Activated CD4-positive, alpha-beta T cell treated with anti-CD3 and anti-CD28 coated beads, Interleukin-2, Interleukin-4, amounts not matched to agents 100 ng/mL and 50 ng/mL, durations not matched to agents 16 hours and 8 hours (primary cell): ENCODE measurements at places on chromosomes 16 and 17.

GRCh38 chr16:28108590-28109247 lies 45.2 kb upstream of the GSG1L start:
- no peak for DNase-seq

DNA sequence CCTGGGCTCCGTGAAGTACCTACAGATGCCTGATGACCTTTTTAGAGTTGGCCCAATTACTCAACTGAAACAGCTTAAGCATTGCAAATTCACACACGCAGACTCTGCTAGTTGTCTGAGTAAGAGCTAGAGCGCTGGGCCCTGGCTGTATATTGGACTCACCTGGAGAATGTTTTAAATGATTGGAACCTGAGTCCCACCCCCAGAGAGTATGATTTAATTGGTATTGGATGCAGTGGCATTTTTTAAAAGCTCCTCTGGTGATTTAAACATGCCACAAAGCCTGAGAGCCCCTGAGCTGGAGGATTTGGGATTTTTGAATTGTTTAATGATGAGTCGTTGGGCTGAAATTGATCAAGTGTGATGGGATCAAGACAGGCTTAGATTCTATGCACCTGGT lies 143.9 kb upstream of the SDK2 start:
- DNase-seq = no peak

DNA sequence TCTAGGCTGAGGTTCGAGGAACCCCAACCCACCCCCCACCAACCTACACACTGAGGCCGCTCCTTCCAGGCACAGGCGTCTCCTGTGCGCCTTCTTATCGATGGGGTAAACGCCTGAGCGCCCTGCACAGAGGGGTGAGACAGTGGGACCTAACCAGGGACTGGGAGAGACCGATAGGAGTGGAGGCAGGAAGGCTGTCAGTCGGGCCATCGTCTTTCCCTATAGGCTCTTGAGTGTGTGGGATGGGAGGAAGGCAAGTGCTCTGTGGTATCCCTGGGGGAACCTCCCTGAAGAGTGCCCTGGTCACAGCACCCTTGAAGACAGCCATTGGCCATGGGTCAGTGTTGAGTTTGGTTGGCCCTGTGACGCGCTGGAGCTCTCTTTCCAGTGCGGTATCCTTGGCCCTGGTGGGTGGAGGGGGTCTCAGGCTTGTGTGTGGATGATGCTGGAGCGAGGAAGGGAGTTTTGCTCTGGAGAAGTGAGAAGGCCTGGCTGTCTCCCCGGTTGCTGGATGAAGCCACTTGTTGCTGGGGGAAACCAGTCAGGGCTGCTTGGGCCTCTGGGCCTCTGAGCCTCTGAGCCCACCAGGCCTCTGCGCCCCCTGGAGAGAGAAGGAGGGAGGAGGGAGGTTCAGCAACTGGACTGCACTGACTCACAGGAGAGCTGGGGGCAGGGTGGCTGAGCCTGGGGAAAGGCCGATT lies 1.7 kb downstream of the GPRC5C start:
- no peak for DNase-seq

GRCh38 chr17:1559047-1560043 lies 3.2 kb downstream of the PITPNA start:
- DNase-seq = no peak

GRCh38 chr16:50609471-50609870 lies 61.3 kb downstream of the NKD1 start:
- no peak for DNase-seq

GRCh38 chr16:56589141-56590039 lies at the start of gene MT3:
Gene MT3 (plus strand): TSS chr16:56589528. CDS start chr16:56589591, 63 bp downstream.
- DNase-seq = no peak

- no peak for DNase-seq
Measured at GRCh38 chr17:73325527-73325842, 13.7 kb upstream of the CDC42EP4 start.

GRCh38 chr17:75589919-75590303 lies 2.3 kb downstream of the MYO15B start:
- DNase-seq = no peak

DNA sequence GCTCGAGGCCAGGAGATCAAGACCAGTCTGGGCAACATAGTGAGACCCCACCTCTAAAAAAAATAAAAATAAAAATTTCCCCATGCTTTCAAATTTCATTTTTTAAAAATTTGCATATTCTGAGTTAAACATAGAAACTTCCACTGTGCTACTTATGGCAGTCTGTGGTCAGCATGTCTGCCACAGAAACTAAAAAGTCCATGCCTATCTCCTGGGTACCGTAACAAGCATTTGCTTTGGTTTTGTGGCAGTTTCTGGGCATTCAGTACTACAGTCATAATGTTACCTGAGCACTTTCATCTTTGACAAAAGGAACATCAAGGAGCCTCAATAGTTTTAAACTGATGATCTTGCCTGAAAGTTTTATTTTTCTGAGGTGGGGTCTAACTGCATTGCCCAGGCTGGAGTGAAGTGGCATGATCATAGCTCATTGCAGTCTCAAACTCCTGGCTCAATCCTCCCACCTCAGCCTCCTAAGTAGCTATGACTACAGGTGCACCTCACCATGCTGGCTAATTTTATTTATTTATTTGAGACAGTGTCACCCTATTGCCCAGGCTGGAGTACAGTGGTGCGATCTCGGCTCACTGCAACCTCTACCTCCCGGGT lies 13.2 kb upstream of the ITGA2B start:
- peak; percentile 68 for DNase-seq

GRCh38 chr17:77251622-77252183 lies 110.9 kb downstream of the SEC14L1 start:
- no peak for DNase-seq

GRCh38 chr17:18981642-18982424 lies 22.7 kb downstream of the FAM83G start:
- DNase-seq = no peak

DNA sequence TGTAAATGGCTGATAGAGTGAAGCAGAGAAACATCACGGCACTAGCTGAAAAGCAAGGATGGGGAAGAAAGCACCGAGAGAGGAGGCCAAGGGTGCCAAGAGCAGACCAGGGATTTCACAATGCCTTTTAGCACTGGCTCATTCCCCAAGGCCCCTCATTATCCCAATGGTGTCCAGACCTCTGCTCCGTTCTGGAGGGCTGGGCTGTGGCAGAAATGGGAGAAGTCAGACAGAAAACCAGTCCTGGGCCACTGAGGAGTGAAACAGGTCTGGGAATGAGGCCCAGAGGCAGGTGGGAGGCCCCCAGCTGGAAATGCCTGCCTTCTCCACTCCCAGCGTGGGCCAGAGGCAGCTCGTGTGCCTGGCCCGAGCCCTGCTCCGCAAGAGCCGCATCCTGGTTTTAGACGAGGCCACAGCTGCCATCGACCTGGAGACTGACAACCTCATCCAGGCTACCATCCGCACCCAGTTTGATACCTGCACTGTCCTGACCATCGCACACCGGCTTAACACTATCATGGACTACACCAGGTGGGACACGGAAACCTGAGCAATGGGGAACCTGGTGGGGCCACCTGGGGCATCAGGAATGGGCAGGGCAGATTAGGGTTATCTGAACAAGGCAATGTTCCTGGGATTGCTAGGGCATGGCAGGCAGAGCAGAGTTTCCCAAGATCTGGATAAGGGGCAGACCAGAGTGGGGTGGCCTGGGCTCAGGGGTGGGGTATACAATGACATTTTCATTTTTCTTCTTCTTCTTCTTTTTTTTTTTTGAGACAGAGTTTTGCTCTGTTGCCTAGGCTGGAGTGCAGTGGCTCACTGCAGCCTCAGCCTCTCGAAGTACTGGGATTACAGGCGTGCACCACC lies 20.3 kb downstream of the ANKRD40 start:
- DNase-seq = no peak

DNA sequence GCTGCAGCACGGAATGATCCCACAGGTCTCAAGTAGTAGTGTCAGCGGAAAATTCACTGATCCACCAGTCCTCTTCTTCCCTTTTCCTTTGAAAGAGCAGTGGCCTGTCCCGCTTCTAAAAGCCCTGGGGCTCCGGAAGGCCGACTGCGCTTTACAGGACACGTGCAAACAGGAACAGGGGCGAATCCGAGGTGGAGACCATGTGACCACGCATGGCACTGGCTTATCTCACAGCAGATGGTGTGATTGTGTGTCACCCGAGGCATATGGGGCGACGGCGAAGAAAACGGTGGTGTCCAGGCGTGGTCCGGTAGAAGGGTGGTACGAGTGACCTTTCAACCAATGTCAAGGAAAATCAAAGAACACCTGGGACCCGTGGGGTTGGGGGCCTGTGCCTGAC lies 12.0 kb upstream of the KCNJ18 start:
- DNase-seq = no peak

DNA sequence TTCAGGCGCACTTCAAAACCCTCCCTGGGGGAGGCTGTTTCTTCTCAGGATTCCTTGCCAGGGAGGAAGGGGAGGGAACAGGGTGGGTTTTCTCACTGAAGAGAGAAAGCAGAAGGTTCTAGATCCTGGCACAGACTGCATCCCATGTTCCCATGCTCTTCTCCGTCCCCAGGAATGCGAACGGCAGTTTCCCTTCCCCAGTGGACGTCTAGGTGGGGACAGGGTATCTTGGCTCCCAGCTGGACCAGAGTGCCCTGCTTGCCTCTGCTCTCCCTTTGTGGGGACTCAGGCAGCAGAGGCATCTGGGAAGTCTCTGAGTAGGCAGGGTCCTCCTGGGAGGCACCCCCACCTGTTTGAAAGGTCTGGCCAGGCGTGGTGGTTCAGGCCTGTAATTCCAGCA lies 3.0 kb upstream of the TCF25 start:
- DNase-seq = no peak

DNA sequence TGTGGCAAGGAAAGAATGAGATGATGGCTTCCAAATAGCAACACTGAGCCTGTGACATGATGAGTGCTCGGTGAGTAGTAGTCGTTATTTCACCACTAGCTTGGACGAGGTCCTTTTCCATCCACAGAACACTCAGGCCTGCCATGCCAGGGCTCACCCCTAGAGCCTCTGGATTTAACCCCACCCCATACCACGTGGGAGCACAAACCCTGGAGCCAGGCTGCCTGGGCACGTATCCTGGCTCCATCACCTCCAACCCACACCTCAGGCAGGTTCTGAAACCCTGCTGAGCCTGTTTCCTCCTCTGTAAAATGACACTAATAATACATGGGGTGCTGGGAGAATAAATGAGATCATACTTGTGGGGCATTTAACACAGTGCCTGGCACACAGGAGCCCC lies 192.4 kb downstream of the KATNIP start:
- no peak for DNase-seq

DNA sequence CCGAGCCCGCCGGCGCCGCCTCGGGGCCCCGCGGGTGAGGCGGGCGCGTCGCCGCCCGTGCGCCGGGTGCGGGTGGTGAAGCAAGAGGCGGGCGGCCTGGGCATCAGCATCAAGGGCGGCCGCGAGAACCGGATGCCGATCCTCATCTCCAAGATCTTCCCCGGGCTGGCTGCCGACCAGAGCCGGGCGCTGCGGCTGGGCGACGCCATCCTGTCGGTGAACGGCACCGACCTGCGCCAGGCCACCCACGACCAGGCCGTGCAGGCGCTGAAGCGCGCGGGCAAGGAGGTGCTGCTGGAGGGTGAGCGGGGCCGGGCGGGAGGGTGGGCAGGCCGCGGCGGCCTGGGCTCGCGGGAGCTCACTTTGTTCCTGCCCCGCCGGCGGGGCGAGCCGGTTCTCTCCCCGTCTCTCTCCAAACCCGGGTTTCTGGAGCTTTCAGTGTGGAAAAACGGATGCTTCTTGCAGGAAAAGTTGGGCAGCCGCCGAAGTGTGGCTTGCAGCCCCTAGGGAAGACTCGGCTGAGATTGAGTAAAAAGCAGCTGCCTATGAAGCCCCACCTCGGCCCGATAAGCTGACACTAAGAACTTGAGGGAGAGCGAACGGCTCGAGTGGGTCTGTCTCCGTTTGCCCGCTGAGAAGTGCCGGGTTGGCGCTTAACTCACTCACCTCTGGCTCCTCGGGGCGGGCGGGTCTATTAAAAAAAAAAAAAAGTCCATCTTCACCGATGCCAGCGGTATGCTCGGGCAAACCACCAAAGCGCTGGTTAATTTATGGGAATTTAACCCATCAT lies 677 bp downstream of the SNTB2 start:
- peak; percentile 32 for DNase-seq

DNA sequence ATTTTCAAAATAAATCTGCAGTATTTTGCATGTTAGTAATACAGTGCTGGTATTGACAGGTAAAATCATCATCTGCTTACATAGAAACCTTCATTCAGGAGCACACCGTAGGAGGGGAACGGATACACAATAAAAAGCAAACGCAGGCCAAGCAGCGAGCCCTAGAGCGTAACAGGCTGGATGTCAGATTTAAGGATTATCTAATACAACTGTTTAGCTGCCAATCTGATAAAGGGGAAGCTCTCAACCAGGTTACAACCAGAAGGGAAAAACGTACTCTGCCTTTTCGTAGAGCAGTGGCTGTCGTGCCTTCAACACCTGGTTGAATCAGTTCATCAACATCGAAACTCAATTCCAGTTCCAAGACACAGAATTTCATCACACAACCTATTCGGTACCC lies 16.4 kb upstream of the CUEDC1 start:
- no peak for DNase-seq

DNA sequence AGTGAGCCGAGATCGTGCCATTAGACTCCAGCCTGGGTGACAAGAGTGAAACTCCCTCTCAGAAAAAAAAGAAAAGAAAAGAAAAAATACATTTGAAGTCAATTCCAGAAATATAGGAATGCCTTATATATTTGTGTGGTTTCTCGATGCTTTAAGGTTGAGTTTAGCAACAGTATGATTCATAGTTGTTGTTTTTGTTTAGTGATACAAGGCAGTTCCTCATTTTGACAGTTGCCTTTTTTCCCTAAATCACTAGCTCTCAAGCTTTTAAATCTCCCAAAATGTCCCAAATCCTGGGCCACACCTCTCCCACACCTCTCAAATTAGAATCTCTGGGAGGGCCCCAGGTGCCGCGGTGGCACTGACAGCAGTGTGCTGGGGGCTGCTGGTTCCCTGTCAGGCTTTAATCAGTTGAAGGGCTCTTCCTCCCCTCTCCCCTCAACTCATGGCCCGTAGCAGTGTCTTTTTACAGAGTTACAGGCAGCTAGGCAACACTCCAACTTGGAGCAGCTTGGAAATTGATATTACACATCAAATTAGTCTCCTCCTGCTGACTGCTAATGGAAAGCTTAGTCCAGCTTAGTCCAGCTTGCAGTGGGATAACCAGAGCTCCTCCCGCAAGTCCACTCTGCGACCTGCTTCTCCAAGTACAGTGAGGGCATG lies 58.4 kb downstream of the EPN2 start:
- no peak for DNase-seq

DNA sequence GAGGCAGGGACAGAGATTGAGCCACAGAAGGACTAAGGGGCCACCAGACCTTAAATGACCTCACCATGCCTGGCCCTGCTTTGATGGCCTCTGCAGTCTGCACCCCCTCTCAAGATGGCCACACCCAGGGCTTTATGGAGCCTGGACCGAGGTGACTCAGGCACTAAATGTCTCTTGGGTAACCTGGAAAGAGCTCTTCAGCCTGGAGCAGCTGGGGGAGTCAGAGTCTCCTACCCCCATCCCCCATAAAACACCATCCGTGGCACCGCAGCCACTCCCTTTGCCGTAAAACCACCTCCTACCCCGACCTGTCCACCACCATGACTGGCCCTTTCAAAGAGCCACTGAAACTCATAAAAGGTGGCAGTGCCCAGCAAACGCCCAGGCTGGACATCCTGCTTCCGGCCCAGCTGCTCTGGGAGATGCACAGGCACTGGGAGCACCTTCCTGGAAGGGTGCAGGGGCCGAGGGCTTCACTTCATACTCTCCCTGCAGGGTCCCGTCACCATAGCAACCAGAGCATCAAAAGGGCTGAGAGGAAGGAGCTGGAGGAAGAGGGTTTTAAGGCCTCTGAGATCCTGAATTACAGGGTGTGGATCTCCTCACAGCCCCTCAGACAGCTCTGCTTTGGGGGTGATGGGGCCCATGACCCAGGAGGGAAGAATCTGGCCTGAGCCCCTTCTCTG lies 22.3 kb downstream of the FOXN1 start:
- DNase-seq = no peak

GRCh38 chr17:66417300-66417719 lies 114.9 kb downstream of the PRKCA start:
- DNase-seq = no peak
